NAMALWA (cell line): ENCODE measurements at places on chromosomes 7 and 10.

DNA sequence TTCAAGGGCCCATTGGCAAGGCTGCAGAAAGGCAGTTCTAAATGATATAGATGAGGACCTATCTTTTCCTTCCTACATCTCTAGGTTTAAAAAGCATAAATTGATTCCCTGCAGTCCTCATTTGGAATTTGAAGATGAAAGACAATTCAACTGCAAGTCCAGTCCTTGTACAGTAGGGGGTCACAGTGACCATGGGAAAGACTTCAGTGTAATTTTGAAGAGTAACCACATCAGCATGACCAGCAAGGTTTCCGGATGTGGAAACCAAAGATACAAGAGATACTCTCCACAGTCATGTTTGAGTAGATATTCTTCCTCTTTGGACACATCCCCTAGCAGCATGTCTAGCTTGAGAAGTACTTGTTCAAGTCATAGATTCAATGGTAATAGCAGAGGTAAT lies 539.3 kb upstream of the TEX47 start:
- DNase-seq = peak; percentile 40

- no peak for DNase-seq
Observed at GRCh38 chr7:52715701-52716100, 319.7 kb upstream of the POM121L12 start.

GRCh38 chr7:47231627-47232026 lies 350.3 kb downstream of the TNS3 start:
- DNase-seq = no peak

DNA sequence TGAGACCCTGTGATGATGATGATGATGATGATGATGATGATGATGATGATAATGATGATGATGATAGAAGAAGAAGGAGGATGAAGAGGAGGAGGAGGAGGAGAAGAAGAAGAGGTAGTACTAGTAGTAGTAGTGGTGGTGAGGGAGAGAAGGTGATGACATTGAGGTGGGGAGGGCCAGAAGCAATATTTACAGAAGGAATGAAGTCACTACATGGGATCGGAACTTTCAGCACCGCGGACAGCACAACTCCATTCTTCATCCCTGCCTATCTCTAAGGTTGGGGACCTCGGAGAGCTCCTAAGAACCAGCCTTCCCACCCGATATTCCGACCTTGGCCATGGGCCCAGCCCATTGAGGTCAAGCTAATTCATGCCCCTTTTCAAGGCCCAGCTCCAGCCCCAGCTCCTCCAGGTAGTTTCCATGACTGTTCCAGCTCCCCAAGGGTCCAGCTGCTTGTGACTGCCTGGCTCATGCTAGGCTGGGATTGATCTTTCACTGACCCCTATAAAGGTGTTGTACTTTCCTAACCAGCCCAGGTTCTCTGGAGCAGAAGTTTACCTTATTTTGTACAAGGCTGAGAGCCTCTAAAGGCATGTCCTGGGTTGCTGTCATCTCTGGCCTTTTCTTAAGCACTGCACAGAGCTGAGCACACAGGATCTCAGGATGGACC lies 10.3 kb downstream of the CRHR2 start:
- DNase-seq = no peak

- DNase-seq = no peak
Observed at GRCh38 chr10:113057948-113058522, 108.0 kb downstream of the TCF7L2 start.

DNA sequence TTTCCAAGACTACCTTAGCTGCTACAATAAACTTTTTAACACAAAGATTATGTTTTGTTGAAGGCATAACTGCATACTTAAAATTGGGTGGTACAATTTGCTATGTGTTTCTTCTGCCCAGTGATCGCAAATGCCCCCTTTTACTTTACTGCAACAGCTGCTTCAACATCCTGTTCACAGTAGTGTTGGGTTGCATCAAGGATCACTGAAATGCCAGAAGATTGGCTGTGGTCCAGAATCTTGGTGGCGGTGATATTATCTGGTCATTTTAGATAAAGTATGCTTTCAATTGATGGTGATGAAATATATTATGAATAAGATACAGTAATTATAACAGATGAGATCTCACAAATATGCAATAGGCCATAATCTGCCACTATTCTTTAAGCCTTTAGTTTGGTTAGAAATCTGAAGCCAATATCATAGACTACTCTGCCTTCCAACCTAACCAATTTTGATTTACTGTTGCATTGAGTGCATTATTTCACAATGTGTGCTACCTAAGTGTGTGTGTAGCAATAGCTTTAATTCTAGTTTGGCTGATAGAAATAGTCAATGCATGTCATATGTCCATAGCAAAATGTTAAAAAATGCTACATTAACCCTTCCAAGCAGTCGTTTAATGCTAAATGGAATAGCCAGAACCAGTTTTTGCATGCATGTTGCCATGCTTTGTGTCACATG lies 29.8 kb upstream of the ING3 start:
- no peak for DNase-seq

DNA sequence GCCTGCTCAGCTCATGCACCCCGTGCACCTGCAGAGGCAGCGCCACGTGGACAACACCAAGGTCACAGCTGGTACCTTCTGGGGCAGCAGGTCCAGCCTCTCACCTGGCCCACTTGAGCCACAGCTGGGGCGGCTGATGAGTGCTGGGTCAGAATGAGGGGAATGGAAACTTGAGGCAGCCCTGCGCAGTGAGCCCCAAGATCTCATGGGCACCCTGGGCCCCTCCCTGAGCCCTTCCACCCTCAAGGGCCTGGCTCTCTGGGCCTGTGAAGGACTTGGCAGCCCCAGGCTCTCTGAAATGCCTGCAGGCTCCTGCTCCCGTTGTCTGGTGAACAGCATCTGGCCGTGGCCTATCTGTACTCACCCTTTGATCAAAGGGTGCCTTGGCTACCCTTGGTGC lies 112.7 kb downstream of the TCERG1L start:
- DNase-seq = no peak

GRCh38 chr10:72315054-72315453 lies 39.7 kb downstream of the DNAJB12 start:
- no peak for DNase-seq

GRCh38 chr10:110706690-110707098 lies 62.6 kb downstream of the RBM20 start:
- DNase-seq = no peak

DNA sequence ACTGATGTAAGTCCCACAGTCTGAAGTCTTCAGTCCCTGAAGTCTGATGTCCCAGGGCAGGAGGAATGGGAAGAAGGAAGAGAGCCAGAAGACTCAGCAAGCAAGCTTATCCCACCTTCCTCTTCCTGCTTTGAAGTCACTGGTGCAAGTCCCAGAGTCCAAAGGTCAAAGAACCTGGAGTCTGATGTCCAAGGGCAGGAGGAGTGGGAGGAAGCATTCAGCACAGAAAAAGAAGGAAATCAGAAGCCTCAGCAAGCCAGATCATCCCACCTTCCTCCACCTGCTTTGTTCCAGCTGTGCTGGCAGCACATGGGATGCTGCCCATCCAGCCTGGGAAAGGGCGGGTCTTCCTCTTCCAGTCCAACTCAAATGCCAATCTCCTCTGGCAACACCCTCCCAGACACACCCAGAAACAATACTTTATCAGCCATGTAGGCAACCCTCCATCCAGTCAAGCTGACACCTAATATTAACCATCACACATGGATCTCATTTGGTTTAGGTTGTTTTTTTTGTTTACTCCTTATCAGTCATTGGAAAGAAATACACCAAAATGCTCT lies 50.9 kb downstream of the ADAM12 start:
- no peak for DNase-seq

GRCh38 chr7:124764847-124765400 lies 668 bp downstream of the GPR37 start:
- peak; percentile 38 for DNase-seq

DNA sequence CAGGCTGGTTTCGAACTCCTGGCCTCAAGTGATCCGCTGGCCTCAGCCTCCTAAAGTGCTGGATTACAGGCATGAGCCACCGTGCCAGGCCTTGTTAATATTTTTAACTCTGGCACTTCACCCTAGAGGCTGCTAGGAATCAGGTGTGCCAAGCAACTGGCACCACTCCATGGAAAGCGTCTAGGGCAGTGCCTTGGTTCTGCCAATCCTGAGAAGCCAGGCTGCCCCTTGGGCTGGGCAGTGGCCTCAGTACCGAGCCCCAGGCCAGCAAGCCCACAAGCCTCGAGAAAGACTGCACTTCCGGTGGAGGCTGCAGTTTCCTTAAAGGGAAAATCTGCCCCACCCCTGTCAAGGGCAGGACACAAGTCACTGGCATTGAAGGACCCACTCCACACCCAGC lies 11.3 kb downstream of the ALKBH4 start:
- DNase-seq = no peak

DNA sequence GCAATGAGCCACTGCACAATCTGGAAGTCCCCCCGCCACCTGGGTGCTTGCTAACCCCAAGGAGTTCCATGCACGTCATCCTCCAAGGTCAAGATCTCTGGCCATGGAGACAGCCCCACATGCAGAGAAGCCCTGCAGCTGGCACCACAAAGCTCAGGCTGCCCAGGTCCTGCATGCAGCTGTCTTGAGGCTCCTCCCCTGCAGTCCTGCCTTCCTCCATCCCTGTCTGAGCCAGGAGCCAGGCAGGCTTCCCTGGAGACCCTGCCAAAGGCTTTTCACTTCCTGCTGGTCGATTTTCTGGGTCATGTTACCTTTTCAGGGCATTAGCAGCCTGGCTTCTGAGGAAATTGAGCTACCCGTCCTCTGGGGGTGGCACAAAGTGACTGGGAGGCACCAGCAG lies 12.5 kb upstream of the TMEM72 start:
- no peak for DNase-seq

DNA sequence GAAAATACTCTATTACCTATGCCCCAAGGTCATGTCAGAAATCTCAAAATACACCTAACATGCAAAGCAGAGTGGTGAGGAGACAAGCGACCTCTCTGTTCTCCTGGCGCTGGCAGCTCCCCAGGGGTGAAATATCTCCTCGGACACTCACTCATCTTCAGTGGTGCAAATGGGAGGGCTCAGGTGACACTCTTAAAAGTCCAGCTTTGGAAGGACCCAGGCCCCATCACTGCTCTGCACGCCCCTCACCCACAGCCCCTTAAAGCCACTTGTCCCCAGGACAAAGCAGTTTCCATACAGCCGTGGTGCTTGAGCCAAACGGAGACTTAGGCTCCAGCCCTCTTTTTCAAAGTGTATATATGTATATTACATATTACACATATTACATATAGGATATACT lies 12.4 kb downstream of the PRKAG2 start:
- DNase-seq = no peak

- DNase-seq = no peak
Observed at GRCh38 chr10:73819513-73820093, 8.2 kb upstream of the NDST2 start.

DNA sequence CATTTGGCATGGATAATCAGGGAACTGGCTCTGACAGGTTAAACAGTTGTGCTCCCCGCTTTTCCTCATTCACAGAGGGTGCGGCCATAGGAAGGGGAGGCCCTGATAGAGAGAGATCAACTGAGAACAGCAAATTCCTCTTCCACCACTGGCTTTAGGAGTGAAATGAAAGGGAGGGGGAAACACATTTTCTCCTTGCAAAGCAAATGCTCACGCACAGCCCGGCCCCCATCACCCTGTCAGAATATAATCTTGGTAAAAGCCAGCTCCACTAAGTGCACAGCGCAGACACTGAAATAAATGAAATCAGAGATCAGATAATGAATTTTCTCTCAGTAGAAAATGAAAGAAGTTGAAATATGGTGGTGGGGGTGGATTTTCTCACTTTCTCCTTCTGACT lies 187.2 kb downstream of the GLI3 start:
- no peak for DNase-seq

DNA sequence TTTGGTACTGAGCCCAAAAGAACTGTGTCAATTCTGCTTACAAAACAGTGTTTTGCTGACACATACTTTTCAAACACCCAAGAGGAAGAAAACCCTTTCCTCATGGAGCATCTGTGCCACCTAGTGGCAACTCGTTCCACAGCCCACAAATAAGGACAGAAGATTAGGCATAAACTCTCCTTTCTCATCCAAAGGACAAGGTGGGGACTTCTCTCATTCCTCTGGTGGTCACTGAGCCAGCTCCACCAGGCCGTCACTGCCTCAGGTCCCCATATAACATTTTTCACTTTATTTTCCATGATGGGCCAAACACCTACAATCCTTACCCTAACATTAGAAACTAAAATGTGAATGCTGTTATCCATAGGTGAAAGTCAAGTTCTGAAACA lies 76.9 kb downstream of the RNF216 start:
- peak; percentile 92 for DNase-seq

- DNase-seq = no peak
Observed at GRCh38 chr10:79155301-79156081, 86.7 kb downstream of the ZMIZ1 start.

GRCh38 chr7:33534833-33535232 lies 370.5 kb upstream of the BMPER start:
- no peak for DNase-seq

DNA sequence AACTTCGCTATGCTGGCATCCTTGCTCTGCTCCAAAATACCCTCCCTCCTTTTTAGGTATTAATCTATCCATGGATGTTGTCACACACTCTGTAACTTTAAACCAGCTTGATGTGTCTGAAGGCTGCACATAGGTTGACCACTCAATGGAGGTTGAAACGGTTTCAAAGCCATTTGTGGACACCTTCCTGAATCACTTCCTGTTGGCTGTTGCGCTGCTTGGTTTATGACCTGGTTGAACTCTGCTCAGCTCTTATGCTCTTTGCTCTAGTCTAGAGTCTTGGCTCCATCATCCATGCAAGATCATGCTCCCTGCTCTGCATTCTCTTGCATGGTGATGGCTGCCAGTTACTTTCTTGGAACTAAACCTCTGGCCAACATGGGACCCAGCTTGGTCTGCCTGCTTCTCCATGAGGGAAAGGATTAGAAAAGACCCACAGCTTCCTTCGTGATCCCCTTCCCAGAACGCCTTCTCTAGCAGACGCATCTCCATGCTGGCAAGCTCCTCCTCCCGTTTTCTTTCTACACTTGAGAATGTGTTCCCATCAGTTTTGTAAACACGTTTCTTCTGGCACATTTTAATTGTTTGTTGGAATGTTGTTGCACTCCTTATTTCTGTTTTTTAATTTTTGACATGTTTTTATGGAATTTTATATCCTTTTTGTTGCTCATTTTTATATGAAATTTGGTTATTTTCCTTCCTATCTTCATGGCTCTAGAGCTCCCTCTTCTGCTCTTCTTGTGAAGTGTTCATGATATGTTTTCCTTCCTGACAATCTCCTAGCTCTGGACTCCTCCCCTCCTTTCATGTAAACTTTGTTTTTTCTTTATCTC lies 149.8 kb downstream of the XPNPEP1 start:
- peak; percentile 60 for DNase-seq

DNA sequence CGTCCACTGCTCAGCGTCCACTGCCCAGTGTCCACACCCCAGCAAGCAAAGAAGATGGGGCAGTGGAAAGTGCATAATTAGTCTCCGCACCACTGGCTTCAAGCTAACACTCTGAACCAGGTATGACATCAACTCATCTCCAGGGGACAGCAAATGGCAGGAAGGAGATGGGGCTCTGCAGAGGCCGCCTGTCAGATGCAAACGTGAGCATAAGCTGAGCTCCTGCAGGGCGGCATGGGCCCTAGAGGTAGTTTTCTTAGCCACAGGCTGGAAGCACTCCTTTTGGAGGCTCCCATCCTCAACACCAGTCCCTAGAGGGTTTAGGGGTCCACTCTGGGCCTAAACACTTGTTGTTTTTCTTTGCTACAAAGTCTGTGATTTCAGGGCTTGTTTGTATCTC lies 335.8 kb upstream of the MKI67 start:
- no peak for DNase-seq

GRCh38 chr7:159099711-159100231 lies 44.9 kb downstream of the VIPR2 start:
- no peak for DNase-seq

- DNase-seq = no peak
Observed at GRCh38 chr7:77482015-77482414, 55.1 kb upstream of the PTPN12 start.
